Fibroblast of villous mesenchyme (primary cell): ENCODE measurements at places on chromosomes 5 and 9. TPM values are rescaled to one million over a fixed set of nuclear protein-coding genes. Genes with fewer than 3 reads are reported as not detected.
A peak's percentile ranks its signal among the peaks of the same experiment; 100 is the strongest.

- no peak for DNase-seq
Measured at GRCh38 chr9:6646293-6646636, 736 bp upstream of the GLDC start.

GRCh38 chr9:2281803-2282185 lies 266.6 kb downstream of the SMARCA2 start:
- DNase-seq: peak; percentile 66

DNA sequence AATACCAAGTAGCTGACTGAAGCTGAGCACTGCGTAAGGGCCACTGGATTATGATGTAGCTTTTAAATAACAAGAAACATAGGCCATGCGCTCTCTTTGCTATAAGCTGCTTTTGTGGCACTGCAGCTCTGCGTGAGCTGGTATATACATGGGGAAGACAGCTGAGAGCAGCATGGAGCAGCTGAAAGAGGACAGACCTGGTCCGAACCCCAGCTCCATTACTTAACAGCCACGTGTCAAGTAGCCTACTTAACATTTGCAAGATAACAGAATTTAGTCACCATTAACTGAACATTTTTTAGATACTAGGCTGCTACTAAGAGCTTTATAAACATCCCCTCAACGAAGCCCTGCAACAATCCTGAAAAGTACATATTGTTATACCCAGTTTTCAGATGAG lies 69.3 kb downstream of the PTPN3 start:
- no peak for DNase-seq

DNA sequence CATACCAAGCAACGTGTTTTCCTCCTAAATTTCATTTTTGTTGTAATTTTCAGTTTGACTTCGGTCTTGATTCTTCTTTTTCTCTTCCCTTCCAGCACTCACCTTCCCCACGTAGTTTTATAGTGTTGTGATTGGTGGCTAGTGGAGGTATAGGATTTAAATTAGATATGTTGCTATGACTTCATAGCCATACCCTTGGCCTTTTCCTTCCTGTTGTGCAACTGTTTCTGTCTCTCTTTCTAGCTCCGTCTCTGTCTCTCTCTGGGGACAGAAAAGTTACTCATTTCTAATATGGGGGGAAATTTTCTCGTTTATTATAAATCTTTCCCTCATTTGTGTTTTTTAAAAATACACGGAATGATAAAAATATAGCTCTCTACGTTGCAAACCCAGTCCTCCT lies 20.6 kb upstream of the C5orf24 start:
- DNase-seq: no peak

GRCh38 chr9:108105885-108106284 lies 616.3 kb upstream of the KLF4 start:
- DNase-seq: no peak

DNA sequence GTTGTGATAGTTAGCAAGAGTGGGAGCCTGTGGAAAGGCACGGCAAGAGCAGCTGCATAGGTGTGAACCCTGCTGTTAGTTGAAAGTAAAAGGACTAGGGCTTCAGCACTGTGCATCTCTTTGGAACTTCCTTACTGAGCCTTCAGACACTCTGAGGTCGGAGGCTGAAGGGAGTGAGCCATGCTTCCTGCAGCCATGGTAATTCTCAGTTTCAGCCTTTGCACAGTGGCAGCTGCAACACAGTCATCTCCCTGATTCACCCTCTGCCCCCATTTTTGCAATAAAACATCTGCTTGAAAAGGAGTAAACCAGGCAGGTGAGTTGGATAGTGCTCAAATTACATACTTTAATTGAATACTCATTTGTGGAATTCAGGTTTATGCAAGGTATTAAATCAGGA lies 6.5 kb upstream of the TLE4 start:
- DNase-seq: no peak

DNA sequence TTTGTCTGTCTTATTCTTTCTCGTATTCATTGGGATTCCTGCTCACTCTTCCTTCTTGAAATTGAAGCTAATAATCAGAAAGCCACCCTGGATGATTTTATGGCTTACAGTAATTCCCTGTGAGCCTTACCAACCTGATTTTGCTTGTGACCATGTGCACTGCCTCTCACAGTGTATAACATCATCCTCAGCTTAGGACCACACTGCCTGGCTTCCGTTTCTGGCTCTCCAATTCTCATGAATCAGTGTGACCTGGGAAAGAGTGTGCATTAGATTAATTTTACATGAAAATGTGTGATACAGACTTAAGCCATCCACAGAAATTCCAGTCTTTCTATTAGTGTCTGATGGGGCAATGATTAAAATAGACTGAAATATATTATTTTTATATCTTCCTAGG lies 126.8 kb upstream of the DMRT1 start:
- DNase-seq: no peak

DNA sequence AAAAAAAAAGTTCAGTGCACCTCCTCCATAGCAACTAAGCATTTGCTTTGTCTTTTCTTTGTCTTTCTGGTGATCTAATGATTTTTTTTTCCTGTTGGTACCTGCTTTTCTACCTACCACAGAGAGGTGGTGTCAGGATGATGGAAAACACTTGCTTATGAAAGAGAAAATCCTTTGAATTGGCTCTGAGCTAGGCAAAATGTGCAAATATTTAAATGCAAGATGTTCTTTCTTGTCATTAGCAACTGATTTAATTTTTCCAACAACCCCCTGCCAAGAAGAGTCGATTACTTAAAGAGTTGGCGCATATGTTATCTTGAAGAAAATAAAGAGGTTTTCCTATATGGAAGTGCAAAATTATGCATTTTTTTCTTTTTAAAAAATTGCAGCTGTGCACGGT lies 37.7 kb downstream of the TNC start:
- no peak for DNase-seq

DNA sequence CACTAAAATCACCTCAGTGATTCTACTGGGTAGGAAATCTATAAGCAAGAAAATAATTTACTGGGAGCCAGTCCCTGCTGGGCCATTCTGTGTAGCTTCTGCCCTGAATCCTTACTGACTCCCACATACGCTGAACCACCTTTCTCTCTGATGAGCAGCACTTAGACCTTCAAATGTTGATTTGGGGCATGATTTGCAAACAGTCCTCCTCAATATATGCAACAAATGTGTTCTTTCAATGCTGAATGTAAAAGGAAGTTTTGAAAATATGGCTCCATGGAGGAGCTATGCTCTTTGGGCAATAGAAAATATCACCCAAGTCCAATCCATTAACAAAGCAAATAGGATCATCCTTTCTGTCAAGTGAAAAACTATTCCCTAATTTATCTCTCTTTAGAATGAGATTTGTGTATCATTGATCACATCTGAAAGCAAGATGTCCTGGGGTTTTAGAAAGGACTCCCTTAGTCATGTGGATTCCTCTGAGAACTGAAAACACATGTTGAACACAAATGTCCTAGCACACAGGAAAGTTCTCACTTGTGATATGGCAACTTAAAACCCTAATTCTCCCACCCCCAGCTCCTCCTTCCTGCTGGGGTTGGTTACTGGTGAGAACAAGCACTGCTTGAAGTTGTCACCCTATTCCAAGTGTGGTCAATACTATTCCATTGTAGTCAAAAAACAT lies 8.9 kb upstream of the CER1 start:
- DNase-seq: no peak

DNA sequence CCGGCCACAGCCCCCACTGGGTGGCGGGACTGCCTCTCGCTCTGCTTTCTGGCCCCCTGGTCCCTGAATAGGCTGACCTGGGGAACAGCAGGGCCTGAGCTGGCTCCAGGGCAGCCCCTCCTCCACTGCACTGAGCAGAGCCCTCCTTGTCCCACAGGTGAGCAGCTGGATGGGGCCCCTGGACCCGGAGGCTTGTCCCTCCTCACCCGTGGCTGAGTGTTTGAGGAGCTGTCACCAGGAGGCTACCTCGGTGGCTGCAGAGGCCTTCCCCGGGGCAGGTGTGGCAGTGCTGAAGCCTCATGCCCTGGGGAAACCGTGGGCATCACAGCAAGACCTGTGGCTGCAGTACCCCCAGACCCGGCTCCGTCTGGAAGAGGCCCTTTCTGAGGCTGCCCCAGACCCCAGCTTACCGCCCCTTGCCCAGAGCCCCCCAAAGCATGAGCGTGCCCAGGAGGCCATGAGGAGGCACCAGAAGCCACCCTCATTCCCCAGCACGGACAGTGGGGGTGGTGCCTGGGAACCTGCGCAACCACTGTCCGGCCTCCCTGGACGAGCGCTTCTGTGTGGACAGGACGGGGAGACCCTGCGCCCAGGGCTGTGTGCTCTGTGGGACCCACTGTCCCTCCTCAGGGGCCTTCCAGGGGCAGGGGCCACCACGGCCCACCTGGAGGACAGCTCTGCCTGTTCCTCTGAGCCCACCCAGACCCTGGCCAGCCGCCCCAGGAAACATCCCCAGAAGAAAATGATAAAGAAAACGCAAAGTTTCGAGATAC lies 28.5 kb upstream of the LRRC14B start:
- no peak for DNase-seq

GRCh38 chr9:130117816-130118632 lies 54.2 kb upstream of the NCS1 start:
- peak; percentile 74 for DNase-seq

GRCh38 chr5:34847056-34847455 lies 8.1 kb downstream of the TTC23L start:
- DNase-seq: no peak

DNA sequence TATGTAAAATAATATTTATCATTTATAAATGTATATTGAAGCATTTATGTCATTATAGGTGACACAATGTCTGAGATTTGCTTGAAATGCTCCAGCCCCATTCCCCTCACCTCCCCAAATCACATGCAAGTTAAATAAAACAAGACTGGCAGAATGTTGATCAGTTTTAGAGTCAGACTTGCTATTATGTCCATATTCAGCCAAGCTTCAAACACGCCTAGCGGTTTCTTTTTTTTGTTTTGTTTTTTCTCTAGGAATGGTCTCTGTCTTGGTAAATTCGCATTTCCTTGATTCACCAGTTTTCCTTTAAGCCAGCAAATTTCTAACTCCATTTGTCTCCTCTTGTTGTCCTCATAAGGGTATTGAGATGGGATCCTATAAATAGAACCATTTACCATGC lies 153.0 kb upstream of the HMHB1 start:
- no peak for DNase-seq

- DNase-seq: no peak
Measured at GRCh38 chr9:119588874-119589744, 219.9 kb upstream of the BRINP1 start.

GRCh38 chr5:115977988-115978387 lies 15.7 kb downstream of the LVRN start:
- DNase-seq: peak; percentile 85

DNA sequence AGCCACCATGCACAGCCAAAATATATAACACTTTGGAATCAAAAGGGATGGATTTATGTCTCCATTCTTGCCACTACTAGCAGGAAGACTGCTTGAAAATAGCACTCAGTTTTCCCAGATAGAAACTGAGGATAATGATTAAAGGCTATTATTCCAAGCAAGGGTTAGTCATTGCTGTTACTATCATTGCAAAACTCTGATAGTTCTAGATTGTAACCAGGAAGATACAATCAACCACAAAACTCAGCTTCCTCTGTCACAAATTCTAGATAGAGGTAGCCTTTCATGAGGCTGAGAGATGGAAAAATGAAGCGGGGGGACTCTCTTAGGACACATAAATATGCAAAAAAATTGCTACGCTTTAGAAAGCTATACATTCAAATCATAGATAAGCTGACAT lies 3.1 kb downstream of the ANXA1 start:
- no peak for DNase-seq

GRCh38 chr9:115495052-115495635 lies 377.2 kb upstream of the TNC start:
- DNase-seq: peak; percentile 78

GRCh38 chr9:120837921-120838320 lies 4.8 kb downstream of the PSMD5 start:
- no peak for DNase-seq

DNA sequence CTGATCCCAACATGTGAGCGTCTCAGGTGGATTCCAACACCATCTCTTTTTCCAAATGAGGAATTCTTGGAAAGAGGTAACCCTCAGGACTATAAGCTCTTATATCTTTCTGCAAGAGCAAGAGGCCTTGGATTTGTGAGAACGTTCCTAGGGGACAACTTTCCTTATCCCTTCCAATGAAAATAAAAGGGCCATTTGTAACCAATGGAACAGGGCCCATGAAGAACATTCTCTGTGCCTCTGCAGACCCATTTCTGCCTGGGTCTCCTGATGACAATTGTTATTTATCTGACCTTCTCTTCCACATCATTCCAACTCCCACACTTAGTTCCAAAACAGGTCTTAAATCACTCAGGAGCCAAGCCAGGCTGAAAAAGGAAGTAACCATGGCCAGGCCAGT lies 202.6 kb downstream of the ZNF462 start:
- no peak for DNase-seq

DNA sequence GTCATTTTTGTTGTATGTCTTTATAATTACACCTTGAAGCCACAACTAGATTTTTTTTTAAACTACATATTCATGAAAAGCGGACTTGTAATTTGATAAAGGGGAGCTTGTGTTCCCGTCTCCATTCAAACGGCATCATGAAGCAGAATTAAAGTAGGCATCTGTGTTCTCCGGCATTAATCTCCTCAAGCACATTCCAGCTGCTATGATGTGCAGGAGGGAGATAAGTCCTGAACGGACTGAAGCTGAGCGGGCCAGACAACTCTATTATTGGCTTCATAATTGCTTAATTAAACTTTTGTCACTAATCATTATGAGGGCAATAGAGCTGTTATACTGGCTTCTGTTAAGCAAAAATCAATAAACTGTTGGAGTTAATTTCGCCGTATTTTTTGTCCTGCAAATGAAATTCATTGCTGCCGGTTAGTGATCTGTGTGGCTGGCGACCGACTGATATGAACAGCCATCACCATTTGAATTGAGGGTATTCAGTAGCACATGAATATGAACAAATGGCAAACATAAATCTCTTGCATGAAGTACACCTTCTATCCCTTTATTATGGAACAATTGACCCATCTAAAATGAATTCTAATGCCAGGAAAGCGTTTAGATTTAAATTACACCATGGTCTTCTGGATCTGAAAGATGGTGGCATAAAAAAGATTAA lies 408.8 kb upstream of the IRX1 start:
- no peak for DNase-seq

- peak; percentile 59 for DNase-seq
Measured at GRCh38 chr5:95731571-95732554, 727 bp downstream of the RHOBTB3 start.

Gene ZNF354C
- total RNA-seq: 6.8 and 9.1 TPM in 2 replicates

Gene INSYN2B
- 11.0 and 12.5 TPM in 2 replicates for total RNA-seq

Gene IRF1
- 27.1 and 56.6 TPM in 2 replicates for total RNA-seq

Gene CHSY3
- total RNA-seq: 9.9 and 11.3 TPM in 2 replicates

Gene HRCT1
- total RNA-seq: 0.43 and 0.97 TPM in 2 replicates

Gene PCDHGB4
- total RNA-seq: 11.0 and 13.4 TPM in 2 replicates

Gene SPINK1
- total RNA-seq: 0.32 TPM in 1 of 2 replicates, not detected in the other

Gene N4BP3
- 0.43 and 0.64 TPM in 2 replicates for total RNA-seq
